ENCODE measurements at places on chromosomes 1 and 21.
A peak's percentile ranks its signal among the peaks of the same experiment; 100 is the strongest.

DNA sequence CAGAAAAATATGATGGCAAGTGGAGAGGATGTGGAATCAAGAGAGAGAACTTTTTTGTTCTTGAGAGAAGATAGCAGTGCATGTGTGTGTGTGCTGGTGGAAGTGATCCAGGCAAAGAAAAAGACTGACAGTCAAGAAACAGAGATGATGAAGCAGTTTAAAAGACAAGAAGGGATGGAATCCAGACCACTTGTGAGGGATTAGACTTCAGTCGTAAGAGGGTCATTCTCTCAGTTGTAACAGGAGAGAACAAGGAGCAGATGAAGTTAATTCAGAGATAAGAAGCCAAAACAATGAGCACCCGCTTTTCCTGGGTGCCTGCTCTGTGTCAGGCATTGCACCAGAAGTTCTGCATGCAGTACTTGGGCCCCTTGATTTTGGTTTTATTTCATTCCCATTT lies 76.6 kb downstream of the RNF220 start:
- no peak for DNase-seq

- DNase-seq = no peak
Measured at GRCh38 chr1:40530735-40531380, 579 bp upstream of the ZNF684 start.

DNA sequence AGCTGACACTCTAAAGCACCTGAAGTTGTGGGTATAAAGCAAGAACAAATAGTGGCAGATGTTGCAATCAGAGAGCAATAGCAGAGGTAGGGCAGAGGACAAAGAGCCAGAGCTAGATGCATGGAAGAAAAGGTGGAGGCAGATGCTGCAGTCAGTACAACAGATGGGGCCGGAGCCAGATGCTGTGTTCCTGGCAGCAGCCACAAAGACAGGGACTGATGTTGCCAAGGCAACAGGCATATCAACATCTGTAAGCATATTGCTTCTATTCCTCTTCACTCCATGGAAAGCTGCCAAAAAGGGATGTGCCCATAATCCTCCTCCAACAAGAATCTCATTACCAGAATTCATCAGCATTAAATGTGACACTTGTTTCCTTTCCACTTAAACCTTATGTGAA lies 108.0 kb downstream of the TNNI3K start:
- no peak for DNase-seq

DNA sequence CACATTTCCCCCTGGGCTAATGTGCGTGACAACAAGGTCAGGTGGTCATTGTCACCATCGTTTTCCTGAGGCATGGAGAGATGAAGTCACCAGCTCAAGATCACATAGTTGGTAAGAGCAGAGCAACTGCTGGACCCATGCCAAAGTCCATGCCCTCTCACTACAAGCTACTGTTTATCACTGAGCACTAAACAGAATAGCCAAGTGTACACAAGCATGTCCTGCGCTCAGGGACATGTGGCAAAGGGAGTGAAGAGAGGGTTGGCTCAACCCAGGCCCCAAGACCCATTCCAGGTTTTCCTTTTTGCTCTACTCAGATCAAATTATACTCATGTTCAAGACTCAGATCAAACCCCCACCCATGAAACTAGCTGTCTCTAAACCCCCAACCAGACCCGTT lies 20.8 kb downstream of the LRRC52 start:
- no peak for DNase-seq

DNA sequence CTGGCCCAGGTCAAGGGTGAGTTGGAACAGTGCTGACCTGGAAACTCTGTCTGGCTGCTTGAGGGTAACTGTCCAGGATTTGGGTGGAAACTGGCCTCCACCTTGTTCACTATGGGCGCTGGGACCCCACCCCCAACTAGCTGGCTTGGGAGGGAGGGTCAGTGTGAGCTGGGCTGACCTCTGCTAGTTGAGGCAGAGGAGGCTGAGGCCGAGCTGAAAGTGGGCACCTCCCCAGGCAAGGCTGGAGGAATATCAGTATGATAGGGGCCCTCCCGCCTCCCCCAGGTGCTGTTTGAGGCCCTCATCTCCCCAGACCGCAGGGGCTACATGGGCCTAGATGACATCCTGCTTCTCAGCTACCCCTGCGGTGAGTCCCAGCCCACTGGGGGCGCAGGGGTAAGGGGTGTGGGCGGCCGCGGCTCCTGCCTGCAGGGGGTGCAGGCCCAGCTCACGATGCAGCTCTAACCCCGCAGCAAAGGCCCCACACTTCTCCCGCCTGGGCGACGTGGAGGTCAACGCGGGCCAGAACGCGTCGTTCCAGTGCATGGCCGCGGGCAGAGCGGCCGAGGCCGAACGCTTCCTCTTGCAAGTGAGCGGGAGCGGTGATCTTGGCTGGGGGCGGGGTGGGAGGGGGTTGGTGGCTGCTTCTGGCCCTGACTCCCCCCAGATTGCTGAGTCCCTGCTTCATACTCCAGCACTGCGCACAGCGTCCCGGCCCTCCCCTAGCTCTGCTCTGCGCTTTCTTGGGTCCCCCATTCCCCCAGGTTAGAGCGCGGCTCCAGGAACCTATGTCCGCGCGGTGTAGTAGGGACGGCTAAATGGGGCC lies 22.9 kb downstream of the PTPRU start:
- no peak for DNase-seq

- DNase-seq = no peak
Measured at GRCh38 chr1:111971396-111971795, 18.1 kb downstream of the KCND3 start.

DNA sequence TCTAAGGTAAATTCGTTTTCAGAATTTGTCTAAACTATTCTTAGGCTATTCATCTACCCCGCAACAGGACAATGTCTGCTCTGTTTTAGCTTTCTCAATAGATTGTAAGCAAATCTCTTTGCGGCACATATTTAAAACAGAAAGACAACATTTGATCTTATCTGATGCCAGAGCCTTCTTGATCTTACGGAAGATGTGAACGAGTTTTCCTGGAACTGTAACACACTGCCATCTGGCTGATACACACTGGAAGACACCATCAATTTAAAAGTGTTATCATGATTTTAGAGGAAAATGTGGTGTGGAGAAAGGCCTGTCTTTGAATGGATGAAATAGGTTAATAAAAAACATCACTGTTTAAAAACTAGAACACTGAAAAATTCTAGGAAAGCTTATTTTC lies 36.1 kb downstream of the COA6 start:
- DNase-seq = no peak

- DNase-seq = no peak
Measured at GRCh38 chr1:186943891-186944686, 115.3 kb downstream of the PLA2G4A start.

- DNase-seq = no peak
Measured at GRCh38 chr1:118075116-118075515, 109.9 kb downstream of the SPAG17 start.

DNA sequence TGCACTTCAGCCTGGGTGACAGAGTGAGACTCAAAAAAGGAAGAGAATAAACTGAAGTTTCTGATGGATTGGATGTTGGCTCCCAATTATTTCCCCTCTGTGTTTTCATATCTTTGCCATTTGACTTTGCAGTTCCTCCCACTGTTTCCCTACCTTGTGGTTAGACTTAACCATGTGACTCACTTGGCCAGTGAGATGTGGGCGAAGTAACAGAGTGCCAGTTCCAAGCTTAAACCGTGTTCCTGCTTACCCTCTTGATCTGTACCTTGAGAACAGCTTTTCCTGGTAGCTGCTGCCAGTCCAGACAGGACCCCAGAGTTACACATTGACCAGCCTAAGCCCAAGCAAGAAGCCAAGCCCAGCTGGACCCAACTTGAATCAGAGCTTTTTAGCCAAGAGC lies 323.4 kb downstream of the LTN1 start:
- no peak for DNase-seq

DNA sequence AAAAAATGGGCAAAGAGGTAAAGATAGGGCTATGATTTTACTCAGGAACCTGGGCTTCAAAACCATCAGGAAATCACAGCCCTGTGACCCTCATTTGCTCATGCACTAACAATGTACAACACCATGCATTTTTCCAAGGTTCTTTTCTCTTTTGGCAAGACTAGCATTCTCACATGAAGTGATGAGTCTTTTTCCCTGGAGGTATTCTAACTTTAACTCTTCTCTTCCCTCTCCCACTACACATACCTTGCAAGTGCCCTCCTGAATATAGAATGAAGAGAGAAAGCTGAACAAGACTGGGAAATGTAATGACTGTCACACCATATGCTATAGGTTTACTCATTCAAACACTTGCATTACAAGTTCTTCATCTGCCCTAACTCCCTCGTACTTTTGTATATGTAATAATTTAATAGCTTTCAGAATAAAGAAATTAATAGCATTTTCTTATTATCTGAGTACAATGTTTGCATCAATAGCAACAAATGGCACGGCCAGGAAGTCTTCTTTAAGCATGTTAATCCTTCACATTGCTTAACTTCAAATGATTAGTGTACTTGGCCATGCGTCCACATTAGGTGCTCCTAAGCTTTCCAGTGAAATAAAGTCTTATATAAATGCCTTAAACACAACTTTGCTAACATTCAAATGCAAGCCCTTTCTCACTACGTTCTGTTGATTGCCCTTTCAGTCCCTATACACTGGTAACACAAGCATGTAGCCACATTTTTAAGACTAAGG lies 1.8 kb downstream of the NIBAN1 start:
- DNase-seq = no peak

DNA sequence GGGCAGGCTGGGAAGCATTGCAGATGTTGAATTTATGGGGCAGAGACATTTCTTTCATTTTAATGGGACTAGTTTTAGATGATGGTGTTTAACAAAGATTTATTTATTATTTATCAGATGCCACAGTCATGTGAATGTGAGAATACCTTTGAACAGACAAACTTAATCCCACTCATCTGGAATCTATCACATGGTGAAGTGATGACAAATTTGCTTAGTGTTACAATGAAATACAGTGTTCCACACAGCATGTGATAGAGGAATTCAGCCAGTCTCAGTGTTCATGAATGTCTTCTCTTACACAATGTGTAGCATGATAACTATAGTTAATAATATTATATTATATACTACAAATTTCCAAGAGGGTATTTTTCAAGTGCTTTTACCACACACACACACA lies 1361.7 kb upstream of the B3GALT2 start:
- DNase-seq = no peak

DNA sequence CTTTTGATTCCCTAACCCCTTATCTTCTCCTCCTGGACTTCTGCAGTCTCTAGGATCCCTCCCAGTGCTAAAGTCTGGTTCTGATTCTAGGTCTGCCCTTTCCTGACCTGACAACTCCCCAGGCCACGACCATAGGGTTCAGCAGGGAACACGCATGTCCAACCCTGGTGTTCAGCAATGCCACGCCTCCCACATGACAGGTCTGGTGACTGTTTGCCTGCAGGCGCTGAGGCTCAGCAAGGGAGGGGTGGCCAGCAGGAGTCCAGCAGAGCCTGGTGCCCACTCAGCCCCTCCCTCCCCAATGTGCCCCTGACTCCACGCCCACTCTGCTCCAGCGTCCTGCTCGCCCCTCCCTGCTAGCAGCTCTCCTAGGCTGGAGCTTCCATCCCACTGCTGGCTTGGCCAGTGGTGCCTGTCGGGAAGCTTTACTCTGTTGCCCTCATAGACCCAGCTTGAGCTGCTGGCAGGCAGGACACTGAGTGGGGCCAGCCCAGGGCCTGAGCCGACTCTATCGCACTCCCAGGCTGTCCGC lies 17.3 kb downstream of the SLC9A1 start:
- DNase-seq = peak; percentile 6
